ENCODE measurements at places on chromosomes 6 and 20.

DNA sequence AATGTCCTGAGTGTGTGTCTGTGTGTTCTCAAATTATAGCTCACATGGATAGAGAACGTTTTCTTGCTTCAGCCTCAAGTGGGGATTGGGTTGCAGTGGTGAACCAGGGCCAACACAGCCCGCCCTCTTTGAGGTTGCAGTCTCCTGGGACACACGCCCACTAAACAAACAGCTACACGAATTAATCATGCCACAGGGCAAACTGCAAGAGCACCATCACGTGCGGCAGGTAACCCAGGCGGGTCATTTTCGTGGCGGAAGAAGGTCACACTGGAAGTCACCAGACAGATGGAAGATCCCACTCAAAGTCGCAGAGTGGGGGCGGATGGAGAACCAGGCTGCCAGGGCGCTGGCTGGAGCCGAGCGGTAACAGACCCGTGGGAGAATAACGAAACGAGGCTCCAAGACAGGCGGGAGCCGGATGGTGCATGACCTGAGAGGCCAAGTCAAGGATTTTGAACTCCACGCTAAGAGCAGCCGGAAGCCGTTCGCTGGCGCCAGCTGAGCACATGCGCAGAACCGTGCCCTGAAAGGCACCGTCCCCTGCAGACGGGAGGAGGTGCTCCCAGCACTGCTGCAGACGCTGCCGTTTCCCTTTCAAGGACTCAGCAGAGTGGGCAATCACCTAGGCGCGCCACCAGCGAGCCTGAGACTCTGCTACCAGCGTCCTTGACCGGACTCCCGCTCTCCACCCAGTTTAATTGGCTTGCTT, 10.7 kb downstream of the DLL1 start:
- peak; percentile 96 for DNase-seq

- no peak for DNase-seq
These were observed 731 bp downstream of the MAK start for GRCh38 chr6:10837622-10837994.

GRCh38 chr6:140078561-140079125, 704.2 kb upstream of the CITED2 start:
- no peak for DNase-seq

GRCh38 chr20:41956338-41957074, 338.3 kb upstream of the CHD6 start:
- DNase-seq: peak; percentile 12

- DNase-seq: no peak
These were observed 11.0 kb downstream of the ZBP1 start for GRCh38 chr20:57609086-57609841.

- DNase-seq: no peak
These were observed 21.0 kb downstream of the ULBP1 start for GRCh38 chr6:149984773-149985172.

GRCh38 chr6:34540222-34540621, 15.9 kb downstream of the SPDEF start:
- DNase-seq: no peak

DNA sequence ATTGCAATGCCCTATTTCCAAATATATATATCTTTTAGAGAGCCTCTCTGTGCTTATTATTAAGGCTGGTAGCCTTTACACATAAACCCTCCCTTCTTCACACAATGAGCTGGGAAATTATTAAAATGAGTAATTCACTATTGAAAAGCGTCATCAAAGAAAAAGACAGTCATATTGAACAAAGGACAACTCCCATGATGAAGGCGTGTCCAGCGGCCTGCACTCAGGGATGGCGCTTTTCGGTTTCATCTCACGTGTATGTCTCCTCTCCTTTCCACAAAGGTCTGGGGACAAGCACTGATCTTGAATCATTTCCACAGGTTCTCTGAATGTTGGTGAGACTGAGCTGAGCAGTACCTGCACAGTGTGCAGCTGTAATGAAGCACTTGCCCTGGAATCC, 3.5 kb downstream of the SERPINB9 start:
- DNase-seq: no peak

GRCh38 chr6:128005009-128005408, 104.2 kb upstream of the THEMIS start:
- DNase-seq: no peak

GRCh38 chr20:6575912-6576401, 191.5 kb upstream of the BMP2 start:
- no peak for DNase-seq

DNA sequence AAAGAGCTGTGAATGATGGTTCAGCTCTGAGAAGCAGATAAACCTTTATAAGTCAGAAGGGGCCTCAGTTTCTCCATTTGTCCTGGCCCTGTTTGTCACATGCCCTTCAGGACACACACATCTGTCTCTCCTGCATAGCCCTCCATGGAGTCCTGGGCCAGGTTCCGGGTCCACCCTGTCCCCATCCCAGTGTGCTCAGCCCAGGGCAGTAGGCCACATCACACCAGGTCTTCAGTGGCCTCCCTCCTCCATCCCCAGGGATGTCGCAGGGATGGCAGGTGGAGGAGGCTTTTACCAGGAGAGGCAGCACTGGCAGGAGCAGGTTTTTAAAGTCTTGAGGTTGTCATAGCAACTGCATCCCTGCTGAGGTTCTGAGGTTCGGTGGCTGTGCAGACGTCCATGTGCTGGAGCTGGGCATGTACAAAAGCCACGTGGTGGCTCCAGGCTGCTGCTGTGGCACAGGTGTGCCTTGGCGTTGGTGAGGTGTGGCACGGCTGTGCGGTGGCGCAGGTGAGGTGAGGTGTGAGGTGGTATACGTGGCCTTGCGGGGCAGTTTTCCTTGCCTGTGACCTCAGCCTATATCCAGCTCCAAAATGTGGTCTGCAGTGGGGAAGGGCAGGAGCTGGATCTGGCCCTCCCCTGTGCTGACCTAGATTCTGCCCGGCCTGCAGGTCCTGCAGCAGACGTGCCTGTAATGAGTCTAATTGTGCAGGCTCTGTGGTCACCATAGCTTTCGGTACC, 8.0 kb upstream of the NPBWR2 start:
- no peak for DNase-seq

DNA sequence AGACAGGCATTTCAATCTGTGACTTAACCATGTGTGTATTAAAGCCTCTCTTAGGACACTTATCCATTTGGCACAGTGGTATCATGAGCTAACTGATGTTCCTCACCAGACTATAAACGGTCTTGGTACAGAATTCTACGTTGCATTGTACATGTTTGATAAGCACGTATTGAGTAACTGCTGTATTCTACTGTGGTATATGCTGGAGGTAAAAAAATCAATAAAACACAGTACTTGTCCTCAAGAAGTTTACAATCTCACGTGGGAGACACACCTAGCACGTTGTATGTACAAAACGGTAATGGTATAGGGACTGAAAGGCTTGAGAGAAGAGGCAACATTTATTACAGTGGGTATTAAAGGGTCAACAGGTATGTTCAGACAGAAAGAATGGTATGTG, 33.2 kb upstream of the FAM83C start:
- no peak for DNase-seq

GRCh38 chr6:92122746-92123145, 1296.6 kb downstream of the EPHA7 start:
- peak; percentile 35 for DNase-seq

DNA sequence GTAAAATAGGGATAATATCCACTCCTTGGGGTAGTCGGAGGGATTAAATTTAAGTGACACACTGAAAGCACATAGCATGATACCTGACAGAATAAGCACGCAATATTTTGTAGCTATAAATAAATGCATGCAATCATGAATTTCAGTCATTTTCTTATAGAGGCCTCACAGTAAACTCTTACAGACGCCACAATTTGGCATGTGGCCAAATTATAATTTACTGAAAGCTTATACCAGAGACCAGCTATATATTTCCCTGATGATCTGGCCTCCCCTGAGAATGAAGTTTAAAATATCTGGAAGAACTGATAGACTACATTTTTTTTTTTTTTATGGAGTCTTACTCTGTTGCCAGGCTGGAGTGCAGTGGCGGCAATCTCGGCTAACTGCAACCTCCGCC, 40.9 kb downstream of the QRSL1 start:
- peak; percentile 14 for DNase-seq

GRCh38 chr6:157755746-157756411, 67.2 kb upstream of the SNX9 start:
- no peak for DNase-seq

GRCh38 chr20:61027218-61027617, 224.8 kb upstream of the CDH4 start:
- DNase-seq: peak; percentile 77
